H54 (cell line): ENCODE measurements at places on chromosomes 6 and 20.

GRCh38 chr6:161523362-161523761 lies 249.5 kb upstream of the AGPAT4 start:
- no peak for DNase-seq

GRCh38 chr6:79710127-79710526 lies 79.0 kb downstream of the SH3BGRL2 start:
- DNase-seq = no peak

DNA sequence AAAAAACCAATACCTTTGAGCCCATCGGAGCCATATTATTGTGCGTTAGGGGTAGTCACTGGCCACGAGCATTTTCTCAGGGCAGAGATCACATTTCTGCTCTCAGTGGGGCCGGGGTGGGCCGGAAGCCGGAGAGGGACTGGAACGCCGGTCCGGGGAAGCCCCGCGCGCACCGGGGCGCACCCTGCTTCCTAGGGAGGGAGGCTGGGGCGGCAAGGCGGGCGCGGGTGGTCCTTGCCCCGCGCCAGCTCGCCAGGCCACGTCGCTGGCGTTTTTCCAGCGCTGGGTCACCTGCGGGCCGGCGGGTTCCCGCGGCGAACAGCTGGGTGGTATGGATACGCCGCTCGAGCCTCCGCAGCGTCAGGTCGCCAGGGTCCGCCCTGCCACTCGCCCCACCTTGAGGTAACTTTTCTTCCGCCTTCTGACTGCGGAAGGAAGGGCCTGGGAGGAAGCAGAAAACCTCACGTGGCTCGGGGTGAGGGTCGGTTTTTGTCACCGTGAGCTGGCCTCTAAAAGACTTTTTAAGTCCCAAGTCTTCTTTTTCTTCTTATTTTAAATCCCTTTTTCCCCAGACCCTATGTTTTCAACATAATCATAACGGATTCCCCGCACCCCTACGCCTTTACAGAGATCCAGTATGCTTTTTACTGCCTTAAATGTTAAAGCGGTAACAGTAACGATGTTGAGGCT lies 2.7 kb upstream of the EEF1A1 start:
- peak; percentile 54 for DNase-seq

GRCh38 chr6:132190097-132190814 lies 211.0 kb downstream of the MOXD1 start:
- DNase-seq = no peak

GRCh38 chr20:37346535-37347346 lies 801 bp downstream of the SRC start:
- no peak for DNase-seq
